ENCODE measurements at places on chromosomes 5 and 9.

DNA sequence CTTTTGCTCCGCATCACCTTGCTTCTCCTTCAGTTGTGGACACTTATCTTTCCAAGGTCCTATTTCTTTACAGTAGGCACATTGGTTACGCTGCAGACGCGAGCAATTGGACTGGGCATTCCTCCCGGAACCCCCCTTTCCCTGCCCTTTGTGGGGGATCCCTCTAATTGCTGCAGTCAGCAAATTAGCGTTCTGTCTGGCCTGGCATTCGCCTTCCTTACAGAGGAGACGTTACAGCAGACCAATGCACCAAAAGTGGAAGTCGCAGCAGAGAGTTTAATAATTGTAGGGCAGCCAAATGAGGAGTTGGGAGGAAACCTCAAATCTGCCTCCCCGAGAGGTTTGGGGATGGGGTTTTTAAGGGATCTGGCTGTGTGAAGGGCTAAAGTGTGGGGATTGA lies 5.3 kb upstream of the ZNF354C start:
- no peaks in the 10 kb centered on the region for H3K27me3 ChIP-seq
- H3K27ac ChIP-seq = no peak overlapping the region
- DNase-seq = no peak
- H3K4me3 ChIP-seq = no peak overlapping the region

GRCh38 chr5:132064140-132064539 lies 3.7 kb downstream of the IL3 start:
- H3K27ac ChIP-seq = no peak overlapping the region
- no peaks in the 10 kb centered on the region for H3K27me3 ChIP-seq
- no peaks in the 10 kb centered on the region for H3K4me1 ChIP-seq
- DNase-seq = no peak
- H3K36me3 ChIP-seq = no peaks in the 10 kb centered on the region

- H3K4me3 ChIP-seq = no peak overlapping the region
- peaks cover 11% of the 10 kb centered on the region for H3K4me1 ChIP-seq
- no peaks in the 10 kb centered on the region for H3K27me3 ChIP-seq
- H3K36me3 ChIP-seq = peaks cover 8% of the 10 kb centered on the region
These were observed 49.7 kb downstream of the PTBP3 start for GRCh38 chr9:112283582-112284253.

DNA sequence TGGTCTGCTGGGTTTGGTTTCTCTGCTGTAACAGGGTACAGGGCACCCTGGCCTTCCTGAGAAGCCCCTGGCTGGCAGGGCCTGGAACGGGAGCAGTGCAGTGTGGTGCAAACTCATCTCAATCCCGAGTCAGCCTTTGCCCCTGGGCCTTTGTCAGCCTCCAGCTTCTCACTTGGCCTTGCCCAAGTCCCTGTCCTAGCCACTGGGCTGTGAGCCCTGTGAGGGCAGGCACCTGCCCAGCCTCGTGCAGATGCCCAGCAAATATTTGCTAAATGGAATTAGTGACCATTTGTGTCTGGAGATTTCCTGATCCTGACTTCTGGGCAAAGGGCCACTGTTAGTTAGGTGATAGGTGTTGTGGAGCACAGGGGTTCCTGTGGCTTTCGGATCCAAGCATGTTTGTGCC lies 13.0 kb downstream of the RGS3 start:
- H3K4me3 ChIP-seq = no peak overlapping the region
- DNase-seq = no peak
- H3K4me1 ChIP-seq = peaks cover 20% of the 10 kb centered on the region
- no peak overlapping the region for H3K27ac ChIP-seq
- no peaks in the 10 kb centered on the region for H3K27me3 ChIP-seq

- DNase-seq = peak; percentile 47
- peaks cover 4% of the 10 kb centered on the region for H3K36me3 ChIP-seq
- no peak overlapping the region for H3K4me3 ChIP-seq
- H3K27me3 ChIP-seq = no peaks in the 10 kb centered on the region
- H3K4me1 ChIP-seq = no peaks in the 10 kb centered on the region
These were observed 79.0 kb downstream of the GLDC start for GRCh38 chr9:6566409-6567139.

GRCh38 chr9:28651050-28651722 lies 1077.9 kb upstream of the C9orf72 start:
- H3K27me3 ChIP-seq = no peaks in the 10 kb centered on the region
- no peak for DNase-seq
- H3K4me3 ChIP-seq = no peak overlapping the region
- H3K36me3 ChIP-seq = no peaks in the 10 kb centered on the region
- H3K4me1 ChIP-seq = no peaks in the 10 kb centered on the region

- peaks cover 5% of the 10 kb centered on the region for H3K36me3 ChIP-seq
- no peak overlapping the region for H3K4me3 ChIP-seq
- H3K27ac ChIP-seq = peak overlapping the region; percentile 25
- no peaks in the 10 kb centered on the region for H3K4me1 ChIP-seq
- H3K27me3 ChIP-seq = no peaks in the 10 kb centered on the region
- DNase-seq = no peak
These were observed 18.4 kb downstream of the CARD19 start for GRCh38 chr9:93114169-93114983.

Measured in Calu3 (cell line).